ENCODE measurements at places on chromosomes 5 and 9.

DNA sequence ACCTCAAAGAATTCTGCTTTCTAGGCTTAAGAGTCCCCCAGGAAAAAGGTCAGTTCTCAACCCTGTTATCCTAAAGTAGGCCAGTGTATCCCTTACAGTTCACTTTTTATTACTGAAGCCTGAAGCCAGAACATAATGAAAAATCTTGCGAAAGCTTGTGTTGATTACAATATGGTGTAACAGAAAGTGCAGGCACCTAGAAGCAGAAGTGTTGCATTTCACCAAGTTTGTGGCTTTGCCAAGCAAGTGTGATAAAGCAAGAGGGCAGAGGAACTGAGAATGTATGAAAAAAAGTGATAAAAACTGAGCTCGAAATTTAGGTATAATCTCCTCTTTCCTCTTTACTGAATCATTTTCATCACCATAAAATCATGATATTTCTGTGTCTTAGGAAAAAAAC lies 26.2 kb downstream of the AGTPBP1 start:
- no peak for DNase-seq

DNA sequence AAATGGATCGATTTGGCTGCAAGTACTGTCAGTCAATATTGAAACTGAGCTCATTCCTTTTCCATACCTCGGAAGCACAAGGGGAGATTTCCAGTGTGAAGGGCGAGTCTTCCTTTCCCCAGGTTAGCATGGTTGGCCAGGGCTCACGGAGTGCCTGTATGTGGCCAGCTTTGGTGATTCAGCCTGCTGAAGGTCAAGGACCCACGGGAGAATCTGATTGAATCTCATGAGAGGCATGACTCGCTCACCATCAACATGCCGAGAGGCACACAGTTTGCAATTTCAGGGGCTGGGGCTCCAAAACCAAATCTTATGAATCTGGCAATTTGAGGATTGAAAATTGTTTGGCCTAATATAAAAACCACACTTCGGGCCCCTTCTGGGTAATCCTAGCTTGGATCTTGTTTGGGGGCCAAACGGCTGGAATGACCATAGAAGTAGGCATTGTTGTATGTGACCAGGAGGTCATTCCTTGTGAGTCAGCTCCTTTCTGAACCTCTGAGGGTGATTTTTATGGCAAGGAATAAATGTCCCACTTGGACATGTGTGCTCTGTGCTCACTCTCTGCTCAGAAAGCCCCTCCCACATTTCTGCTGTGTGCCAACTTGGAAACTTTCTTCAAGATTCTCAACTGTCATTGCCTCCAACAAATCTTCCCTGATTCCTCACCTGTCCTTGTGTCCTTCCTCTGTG lies 69.8 kb downstream of the DOCK2 start:
- no peak for DNase-seq

DNA sequence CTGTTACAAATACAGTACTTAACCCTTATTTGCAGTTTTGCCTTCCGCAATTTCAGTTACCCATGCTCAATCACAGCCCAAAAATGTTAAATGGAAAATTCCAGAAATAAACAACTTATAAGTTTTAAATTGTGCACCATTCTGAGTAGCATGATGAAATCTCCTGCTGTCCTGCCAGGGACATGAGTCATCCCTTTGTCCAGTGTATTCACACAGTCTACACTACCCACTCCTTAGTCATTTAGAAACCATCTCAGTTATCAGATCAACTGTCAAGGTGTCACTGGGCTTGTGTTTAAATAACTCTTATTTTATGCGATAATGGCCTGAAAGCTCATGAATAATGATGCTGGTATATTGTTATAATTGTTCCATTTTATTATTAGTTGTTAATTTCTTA lies 95.8 kb downstream of the PLCXD3 start:
- DNase-seq = no peak

DNA sequence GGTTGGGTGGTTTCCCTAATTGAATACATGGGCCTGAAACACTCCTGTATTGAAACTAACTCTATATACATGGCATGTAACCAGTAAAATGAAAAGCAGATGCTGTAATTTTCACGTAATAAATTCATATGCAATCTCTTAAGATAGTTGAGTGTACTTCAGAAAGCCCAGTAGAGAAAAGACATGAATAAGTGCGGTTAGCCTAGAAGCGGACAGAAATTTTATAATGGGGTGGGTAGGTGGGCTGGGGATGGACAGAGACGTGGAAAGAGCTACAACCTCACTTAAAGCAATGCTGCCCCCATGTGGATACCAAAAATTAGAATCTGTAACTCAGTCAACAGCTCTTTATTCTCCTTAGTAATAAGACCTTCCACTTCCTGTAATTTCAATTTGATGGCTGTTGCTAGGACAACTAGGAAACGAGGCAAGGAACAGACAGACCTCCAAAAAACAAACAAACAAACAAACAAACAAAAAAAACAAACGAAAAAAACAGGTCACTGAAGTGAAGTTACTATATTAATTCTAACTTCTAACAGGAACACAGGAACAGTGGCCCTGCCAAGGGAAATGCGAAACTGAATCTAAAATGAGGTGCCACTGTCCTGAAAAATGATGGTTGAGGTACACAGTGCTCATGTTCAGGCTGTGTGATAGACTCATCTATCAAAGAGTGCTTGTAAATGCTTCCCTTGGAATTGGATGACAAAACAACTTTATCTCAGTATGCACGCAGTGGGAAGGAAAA lies 103.4 kb upstream of the GNA14 start:
- DNase-seq = no peak

DNA sequence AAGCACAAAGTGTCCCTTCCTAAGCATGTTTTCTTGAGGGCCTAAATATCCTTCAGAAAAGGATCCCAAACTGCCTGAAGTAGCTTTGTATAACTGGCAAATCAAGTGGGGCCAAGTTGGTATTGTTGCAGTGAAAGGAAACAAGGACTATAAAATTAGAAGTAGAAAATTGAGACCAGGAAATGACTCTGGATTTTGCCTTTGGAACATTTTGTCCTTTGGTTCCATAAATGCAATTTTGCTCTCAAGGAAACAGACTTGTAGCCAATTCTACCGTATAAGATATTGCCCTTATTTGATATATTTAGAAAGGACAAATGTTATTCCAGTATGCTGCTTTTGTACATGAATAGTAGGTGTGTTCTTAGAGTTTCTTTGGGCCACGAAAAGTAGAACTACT lies 34.4 kb downstream of the RABGAP1 start:
- no peak for DNase-seq

GRCh38 chr9:124794902-124795491 lies 18.1 kb downstream of the OLFML2A start:
- DNase-seq = no peak

- DNase-seq = no peak
These were observed 63.3 kb downstream of the CSF2 start for GRCh38 chr5:132136906-132137305.

All from activated gamma-delta T cell (primary cell).